ENCODE measurements at places on chromosomes 1 and 21.

DNA sequence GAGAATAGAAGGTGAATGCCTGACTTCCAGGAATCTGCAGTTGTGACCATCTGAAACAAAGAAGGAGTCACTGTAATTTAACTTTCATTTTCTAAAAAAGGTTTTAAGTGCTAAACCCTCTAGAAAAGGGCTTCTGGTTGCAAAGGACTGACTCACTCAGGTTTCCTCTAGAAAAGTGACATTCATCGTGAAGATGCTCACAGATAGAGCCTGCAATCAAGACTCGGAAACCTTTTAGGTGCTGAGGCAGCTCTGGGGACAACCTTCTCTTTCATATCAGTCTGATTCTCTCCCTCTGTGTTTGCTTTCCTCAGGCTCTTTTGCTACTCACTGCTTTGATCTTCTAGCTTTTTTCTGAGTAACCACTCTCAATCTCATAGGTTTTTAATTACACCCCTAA, 8.2 kb downstream of the BCL9 start:
- DNase-seq, result no peak

GRCh38 chr1:36137776-36138175, 11.5 kb downstream of the TRAPPC3 start:
- no peak for DNase-seq

GRCh38 chr1:92969517-92969916, 8.3 kb upstream of the DIPK1A start:
- DNase-seq, result no peak

- DNase-seq, result no peak
These were observed 37.7 kb upstream of the GPR157 start for GRCh38 chr1:9166289-9167235.

DNA sequence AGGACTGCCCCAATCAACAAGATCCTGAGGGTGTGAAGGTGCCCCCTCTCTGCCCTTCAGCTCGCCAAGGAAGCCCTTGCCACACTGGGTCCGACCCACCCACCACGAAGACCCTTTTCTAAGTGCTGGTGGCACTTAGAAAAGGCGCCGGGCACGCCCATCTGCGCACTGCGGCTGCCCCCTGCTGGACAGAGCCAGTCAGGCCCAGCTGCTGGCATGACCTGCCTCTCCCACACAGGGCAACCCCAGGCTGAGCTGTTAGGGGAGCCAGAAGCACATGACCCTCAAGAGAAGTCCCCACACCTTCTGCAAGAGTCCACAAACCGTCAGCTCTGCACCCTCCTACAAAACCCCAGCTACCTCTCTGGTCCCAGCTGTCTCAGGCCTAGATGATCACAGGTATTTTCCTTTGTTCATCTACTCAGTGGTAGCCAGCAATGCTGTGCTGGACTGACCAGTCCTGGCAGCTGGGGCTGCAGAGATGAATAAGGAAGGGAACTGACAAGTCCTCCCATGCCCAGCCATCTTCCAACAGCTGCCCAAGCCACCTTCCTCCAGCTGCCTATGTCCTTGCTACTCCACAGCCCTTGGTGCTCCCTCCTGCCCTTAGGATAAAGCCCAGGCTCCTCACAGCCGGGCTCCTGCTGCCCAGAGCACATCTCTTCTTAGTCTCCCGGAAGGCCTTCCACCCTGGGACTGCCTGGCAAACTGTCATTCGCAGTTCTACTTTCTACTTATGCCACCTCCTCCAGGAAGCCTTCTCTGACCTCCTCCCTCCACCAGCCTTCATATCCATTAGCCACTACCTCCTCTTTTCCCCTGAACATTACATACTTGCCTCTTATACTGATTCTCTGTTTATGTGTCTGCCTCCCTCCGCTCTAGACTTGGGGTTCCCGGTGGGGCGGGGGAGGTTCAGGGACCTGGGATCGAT, 39.8 kb upstream of the ZC3H12A start:
- peak; percentile 72 for DNase-seq

DNA sequence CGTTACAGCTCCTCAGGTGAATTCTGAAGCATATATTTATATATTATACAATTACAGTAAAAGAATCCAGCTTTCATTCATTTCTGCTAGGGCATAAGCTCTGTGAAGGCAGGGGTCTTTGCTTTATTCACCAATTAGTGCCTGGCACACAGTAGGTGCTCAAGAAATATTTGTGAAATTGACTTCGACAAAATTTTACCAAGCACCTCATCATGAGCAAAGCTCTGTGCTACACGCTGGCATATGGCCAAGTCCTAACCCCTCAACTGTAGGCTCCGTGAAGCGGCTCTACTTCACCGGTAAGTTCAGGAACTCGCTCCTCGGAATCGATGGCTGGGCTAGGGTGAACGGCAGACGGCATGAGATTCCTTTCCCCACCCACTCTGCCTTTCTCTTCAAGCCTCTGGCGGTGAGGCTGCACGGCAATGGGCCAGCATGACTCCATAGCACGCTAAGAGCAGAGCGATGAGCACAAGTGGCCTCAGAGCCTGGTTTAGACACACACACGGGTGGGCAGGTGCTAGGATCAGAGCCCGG, 8.7 kb downstream of the C1orf174 start:
- DNase-seq, result no peak

DNA sequence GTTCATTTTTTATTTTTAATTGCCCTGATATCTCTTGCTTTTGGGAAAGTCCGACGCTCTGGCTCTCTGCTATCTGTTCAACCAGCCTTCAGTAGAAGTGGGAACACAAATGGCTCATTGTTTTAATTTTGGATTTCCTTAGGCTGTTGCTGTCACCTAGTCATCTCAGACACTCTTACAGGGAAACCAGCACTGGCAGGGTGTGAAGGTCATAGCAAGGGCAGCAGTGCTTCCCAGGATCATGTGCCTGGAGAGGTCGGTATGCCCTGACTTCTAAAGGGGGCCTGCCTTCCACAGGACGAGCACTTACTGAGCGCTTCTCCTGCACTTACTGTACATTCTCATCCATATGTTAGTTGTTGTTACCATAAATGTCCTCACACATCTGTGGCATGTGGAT, 224.2 kb downstream of the DISC1 start:
- no peak for DNase-seq

- DNase-seq, result no peak
These were observed 248.7 kb upstream of the CXADR start for GRCh38 chr21:17264182-17264581.

- DNase-seq, result no peak
These were observed 32.8 kb downstream of the ZC3H11B start for GRCh38 chr1:219580009-219580676.

- DNase-seq, result no peak
These were observed 11.0 kb downstream of the ETV3L start for GRCh38 chr1:157088607-157089006.

- DNase-seq, result no peak
These were observed at the start of gene RXRG for GRCh38 chr1:165444897-165445370. RXRG (minus strand) TSS chr1:165445126; CDS start chr1:165444893, 233 bp downstream.

GRCh38 chr1:22709227-22709626, 1.4 kb upstream of the EPHB2 start:
- no peak for DNase-seq

- no peak for DNase-seq
These were observed 465.7 kb downstream of the USP25 start for GRCh38 chr21:16195538-16195910.

GRCh38 chr1:52119301-52120079, 22.4 kb upstream of the ZFYVE9 start:
- no peak for DNase-seq

DNA sequence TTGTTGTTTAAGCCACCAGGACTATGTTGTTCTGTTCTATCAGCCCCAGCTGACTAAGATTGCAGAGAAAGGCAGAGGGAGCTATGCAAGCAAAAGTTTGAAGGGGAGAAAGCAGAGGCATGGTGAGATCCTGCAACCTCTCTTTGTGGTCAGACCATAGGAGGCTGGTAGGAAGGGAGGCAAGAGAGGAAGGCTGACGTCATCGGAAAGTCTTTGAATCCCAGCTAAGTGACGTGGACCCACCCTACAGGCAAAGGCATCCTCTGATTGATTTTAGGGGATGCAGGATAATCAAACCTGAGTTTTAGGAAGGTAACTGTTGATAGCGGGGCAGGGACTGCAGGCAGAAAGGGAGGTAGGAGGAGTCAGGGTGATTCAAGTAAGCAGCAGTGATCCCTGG, 23.3 kb upstream of the TNNI1 start:
- DNase-seq, result no peak
